Stimulated activated CD4-positive, alpha-beta T cell treated with anti-CD3 and anti-CD28 coated beads, Interleukin-12 subunit alpha, Interleukin-12 subunit beta, amount 100 ng/mL, for 24 hours (primary cell): ENCODE measurements at places on chromosomes 6 and 20.

- DNase-seq, result no peak
Observed at GRCh38 chr6:137815692-137816091, 51.4 kb upstream of the TNFAIP3 start.

DNA sequence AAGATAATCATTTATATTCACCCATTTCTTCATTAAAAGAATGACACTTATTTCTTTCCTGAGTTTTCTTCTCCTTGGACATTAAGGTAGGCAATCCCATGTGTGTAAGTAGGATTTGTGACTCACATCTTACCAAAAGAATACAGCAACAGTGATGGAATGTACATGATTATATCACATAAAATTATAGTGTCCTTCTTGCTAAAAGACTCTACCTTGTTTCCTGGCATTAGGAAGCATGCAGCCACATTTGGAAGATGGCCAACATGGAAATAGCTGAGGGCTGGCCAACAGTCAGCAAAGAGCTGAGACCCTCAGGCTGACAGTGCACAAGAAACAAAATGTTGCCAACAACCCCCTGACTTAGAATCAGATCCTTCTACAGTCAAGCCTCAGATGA lies 327.9 kb upstream of the MARCKS start:
- DNase-seq, result no peak

DNA sequence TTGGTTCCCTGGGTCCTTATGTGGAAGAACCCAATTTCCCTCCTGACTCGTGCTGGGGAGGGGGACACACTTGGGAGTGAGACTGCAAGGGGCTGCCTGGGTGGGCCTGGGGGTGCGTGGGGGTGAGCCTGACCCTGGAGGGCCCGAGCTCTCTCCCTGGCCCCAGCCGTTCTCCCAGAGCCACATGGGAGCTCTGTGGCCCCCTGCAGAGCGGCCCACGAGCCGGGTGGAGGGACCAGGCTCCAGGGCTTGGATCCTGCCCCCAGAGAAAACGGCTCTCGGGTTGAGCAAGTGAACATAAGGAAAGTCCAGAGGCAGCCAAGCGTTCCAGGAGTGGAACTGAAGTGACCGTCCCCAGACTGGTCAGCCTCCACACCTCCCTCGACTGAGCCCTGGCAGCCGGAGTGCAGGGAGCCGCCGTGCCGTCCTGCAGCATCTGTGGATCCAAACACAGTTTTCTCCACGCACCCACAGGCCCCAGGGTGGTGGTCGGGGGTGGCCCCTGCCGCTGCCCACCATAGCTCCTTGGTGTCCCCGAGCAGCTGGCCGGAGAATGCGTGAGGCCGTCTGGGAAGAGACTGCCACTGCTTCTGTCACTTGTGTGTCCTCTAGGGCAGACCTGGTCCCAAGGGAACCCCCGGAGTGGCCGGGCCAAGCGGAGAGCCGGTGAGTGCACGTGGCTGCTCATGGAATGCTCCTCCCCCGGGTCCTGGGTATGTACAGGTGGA lies 10.6 kb downstream of the COL9A3 start:
- DNase-seq, result no peak

GRCh38 chr20:38514947-38515346 lies 42.3 kb downstream of the RALGAPB start:
- no peak for DNase-seq

GRCh38 chr6:18465410-18466154 lies 78.4 kb downstream of the RNF144B start:
- no peak for DNase-seq
